Activated T-helper 17 cell treated with anti-CD3 and anti-CD28 coated beads, Interleukin-2, amount 50 U/mL, for 72 hours (primary cell): ENCODE measurements at places on chromosomes 5 and 9.

DNA sequence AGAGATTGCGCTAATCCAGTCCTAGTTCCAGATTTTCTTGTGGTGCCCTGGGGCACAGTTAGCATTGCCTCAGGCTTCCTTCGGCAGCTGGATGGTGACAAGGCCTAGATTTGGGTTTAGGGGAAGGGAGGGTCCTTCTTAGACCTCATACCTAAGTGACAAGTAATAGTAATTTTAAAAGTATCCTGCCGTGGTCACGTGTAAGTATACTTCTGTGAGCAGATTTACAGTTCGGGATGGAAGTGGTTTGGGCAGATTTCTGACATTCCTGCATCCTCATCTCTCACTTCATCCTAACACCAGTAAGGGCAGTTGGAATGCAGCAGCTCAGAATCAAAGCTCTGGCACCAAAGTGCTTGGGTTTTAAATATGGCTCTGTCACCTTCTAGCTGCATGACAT, 71.6 kb downstream of the LRRC70 start:
- no peak for ATAC-seq

DNA sequence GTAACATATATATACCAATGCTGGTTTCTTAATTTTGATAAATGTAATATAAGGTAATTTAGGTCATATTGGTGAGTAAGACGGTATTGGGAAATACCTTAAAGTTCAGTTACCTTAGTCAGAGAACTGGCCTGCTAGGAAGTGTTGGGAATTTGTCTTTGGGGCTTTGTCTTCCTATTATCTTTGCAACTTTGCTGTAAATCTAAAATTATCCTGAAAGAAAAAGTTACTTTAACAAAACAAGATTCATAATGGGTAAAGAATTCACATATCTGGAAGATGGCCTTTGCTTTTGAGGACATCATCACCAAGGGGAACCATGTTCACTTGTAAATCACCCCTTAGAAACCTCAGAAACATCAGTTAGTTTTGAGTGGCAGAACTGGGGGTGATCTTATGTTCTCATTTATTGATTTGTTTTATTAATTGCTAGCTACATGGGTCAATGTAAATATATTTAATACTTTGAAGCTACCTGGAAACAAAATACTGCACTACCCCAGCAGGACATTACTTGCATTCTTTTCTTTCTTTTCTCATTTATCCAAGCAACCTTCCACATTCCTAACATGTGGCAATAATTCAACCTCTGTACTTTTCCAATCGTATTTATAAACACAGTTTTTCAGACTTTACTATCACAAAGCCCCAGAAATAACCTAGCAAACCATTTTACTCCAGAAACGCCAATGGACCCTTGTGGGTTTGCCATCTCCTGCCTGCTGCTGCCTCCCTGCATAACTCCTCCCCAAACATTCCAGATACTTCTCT, 41.4 kb downstream of the GLIS3 start:
- no peak for ATAC-seq

DNA sequence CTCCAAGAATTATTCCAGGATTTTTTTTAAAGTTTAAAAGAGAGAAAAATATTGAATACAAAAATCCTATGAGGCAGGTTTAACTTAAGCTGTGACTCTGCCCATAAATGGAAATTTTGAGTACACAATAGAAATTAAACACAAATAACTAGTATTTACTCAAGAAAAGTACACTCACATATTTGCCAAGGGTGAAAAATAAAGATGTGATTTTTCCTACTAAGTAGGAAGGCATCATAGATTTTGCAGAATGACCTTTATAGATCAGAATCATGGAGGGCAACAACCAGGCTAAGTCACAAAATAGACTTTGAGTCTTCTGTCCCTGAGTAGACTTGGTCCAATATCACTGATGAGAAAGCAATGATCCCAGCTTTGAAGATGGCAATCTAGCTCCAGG, 102.7 kb upstream of the SLC12A2 start:
- no peak for ATAC-seq

GRCh38 chr5:135894276-135894675, 1.4 kb downstream of the IL9 start:
- no peak for ATAC-seq

GRCh38 chr5:16144416-16144815, 35.2 kb downstream of the MARCHF11 start:
- no peak for ATAC-seq

DNA sequence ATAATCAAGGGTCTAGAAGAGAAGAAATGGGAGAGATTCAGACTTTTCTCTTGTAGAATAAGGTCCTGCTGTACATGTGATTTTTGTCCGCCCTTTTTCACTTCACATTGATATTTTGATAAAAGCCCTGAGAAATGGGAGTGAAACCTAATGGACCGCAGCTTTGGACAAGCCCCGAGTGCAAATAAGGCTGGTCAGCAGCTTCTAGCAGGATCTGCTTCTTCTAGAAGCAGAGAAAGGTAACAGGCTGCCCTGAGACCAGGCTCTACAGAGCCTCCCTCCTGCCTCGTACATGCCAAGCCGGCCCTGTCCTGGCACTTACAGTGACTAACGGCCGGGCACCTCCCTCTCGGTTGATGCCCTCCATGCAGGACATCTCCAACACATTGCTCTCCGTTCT, 33.4 kb downstream of the ACER2 start:
- no peak for ATAC-seq

GRCh38 chr9:6855860-6856259, 98.1 kb downstream of the KDM4C start:
- ATAC-seq: no peak
